Renal cortical epithelial cell (primary cell): ENCODE measurements at places on chromosomes 2 and 18.

- DNase-seq, result no peak
Measured at GRCh38 chr2:144156736-144157640, 362.9 kb downstream of the ZEB2 start.

GRCh38 chr2:227802882-227803281, 10.8 kb upstream of the CCL20 start:
- no peak for DNase-seq

- no peak for DNase-seq
Measured at GRCh38 chr2:150876251-150876950, 385.3 kb downstream of the RBM43 start.

- DNase-seq, result no peak
Measured at GRCh38 chr2:127275356-127275755, 18.6 kb downstream of the ERCC3 start.

DNA sequence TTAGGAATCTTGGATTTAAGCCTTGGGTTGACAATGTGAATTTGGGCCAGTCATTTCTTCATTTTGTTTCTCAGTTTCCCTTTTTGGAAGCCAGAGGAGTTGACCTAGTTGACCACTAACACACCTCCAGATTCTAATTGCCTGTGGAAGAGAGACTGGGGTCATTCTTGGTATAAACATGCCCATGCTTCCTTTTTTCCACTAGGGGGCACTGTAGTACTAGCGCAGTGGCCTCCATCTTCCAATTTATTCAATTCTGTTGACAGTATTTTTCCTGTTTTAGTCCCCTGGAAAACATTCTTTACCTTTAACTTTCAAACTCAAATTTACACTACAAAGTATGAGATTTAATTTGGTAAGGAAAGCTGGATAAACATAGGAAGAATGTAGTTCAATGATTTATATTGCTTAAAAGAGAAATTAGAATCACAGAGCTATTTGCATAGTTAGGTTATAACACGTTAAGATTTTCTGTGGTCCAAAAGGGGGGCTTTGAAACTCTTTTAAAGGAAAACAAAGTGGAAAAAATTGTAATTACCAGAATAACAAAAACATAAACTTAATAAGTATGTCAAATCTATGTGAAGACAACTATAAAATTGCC, 57.5 kb upstream of the AGPS start:
- peak; percentile 57 for DNase-seq

DNA sequence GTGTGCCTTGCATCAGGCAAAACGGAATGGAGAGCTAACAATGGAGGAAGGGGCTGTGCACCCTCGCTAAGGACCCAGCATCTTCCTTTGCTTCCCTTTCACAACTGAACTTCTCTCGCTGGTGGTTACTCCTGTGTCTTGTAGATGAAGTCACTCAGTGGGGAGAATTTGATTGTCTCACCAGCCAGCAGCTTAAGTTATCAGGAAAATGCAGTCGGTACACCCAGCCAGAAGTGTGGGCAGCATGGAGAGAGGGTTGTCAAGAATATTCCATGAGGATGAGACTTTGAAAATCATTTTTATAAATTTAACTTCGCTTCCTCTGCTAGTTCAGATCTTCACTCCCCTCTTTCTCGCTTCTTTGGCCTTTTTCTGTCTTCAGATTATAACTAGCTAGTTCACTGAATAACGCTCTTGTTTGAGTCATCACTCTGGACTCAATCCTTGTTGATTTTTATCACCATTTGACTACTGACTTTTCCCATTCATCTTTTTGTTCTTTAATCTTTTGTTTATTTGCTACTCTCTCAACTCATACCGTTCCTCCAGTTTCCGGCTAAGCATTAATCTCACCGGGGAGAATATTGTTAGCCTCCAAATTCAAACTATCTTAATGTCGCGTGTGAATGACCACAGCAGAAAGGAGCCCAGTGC, 221.7 kb downstream of the CD226 start:
- DNase-seq, result no peak

GRCh38 chr2:236321415-236321814, 57.2 kb upstream of the ASB18 start:
- DNase-seq, result no peak

GRCh38 chr2:5691985-5692529, at the start of gene SOX11:
SOX11 (plus strand) TSS chr2:5692384; CDS start chr2:5692722, 338 bp downstream.
- no peak for DNase-seq

GRCh38 chr2:225464346-225465025, 65.0 kb downstream of the NYAP2 start:
- DNase-seq, result no peak

GRCh38 chr2:69437751-69438154, 518 bp upstream of the NFU1 start:
- peak; percentile 62 for DNase-seq

DNA sequence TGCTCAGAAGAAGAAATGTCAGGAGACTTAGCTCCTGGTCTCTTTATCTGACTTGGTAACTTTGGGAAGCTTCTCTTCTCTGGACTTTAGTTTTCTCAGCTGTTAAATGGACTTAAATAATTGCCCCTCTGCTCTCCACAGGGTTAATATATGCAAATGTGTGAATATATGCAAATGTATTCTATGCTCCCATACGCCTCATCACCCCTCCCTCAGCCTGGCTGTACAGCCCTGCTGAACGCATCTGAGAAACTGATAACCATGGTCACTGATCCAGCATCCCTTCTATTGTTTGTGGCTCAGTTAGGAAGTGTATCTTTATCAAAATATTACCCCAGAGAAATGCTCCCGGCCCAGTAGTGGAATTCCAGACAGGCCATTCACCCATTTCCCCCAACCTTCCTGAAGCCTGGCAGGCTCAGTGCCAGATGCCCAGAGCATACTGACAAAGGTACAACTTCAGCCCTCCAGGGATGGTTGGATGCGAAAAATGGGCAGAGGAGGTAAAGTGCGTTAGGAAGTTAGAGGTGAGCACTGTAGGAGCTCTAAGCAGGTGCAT, 103.4 kb downstream of the DYSF start:
- DNase-seq, result no peak

DNA sequence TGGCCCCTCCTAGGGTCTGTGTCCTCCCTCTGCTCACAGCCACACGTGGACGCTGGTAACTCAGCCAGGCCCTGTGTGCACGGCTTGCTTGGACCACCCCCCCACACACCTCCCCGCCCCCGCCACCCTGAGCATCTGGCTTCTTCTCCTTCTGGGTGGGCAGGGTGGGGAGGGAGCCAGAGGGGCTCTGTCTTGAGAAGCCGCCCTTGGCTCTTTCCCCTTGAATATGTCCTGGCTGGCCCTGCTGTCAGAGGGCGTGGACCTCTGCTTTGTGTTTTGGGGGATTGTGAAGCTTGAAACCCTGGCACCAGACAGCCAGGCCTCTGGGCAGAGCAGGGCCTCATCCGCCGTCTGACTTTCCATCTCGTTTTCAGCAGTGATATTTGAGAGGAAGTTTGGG, 72.1 kb downstream of the GLI2 start:
- DNase-seq, result no peak

- no peak for DNase-seq
Measured at GRCh38 chr2:152337511-152337903, 2.5 kb downstream of the FMNL2 start.

DNA sequence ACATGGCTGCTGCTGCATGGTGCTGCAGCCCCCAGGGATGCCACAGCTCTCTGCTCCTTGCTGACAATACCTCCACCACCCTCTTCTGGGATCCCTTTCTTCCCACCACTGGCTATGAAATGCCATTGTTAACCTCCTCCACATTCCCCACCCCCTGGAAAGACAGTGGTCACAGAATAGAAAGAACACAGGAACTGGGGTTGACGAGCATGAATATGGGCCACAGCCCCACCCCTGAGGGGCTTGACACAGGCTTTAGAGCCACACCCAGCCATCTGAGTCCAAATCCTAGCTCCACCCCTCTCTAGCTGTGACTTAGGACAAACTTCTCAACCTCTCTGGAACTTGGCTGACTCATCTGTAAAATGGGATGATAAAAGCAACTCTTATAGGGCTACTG, 47.3 kb downstream of the TMEM163 start:
- no peak for DNase-seq

GRCh38 chr18:9791991-9792390, 83.9 kb downstream of the RAB31 start:
- DNase-seq, result no peak

DNA sequence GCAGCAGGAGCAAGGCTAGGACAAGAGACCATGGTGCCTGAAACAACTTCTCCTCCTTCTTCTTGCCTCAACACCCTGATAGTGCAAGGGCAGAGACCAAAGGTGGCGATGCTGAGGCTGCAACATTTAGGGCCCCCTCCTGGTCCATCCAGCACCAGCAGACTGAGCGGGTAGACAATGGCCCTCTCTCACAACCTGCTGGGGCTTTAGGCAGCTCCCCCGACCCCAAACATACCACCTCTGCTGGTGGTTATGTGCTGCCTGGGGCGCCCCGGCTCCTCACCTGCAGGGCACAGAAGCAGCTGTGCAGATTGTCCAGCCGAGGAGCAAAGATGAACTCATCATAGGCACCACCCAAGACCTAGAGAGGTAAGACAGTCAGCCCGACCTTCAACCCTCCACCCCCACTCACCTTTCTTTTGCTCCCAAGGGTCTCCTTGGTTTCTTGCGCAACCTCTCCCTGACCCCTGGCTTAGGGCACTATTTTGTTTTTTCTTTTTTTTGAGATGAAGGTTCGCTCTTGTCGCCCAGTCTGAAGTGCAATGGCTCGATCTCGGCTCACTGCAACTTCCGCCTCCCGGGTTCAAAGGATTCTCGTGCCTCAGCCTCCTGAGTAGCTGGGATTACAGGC, 3.5 kb downstream of the DNPEP start:
- no peak for DNase-seq

- DNase-seq, result peak; percentile 1
Measured at GRCh38 chr2:118774458-118775133, 72.9 kb downstream of the EN1 start.

DNA sequence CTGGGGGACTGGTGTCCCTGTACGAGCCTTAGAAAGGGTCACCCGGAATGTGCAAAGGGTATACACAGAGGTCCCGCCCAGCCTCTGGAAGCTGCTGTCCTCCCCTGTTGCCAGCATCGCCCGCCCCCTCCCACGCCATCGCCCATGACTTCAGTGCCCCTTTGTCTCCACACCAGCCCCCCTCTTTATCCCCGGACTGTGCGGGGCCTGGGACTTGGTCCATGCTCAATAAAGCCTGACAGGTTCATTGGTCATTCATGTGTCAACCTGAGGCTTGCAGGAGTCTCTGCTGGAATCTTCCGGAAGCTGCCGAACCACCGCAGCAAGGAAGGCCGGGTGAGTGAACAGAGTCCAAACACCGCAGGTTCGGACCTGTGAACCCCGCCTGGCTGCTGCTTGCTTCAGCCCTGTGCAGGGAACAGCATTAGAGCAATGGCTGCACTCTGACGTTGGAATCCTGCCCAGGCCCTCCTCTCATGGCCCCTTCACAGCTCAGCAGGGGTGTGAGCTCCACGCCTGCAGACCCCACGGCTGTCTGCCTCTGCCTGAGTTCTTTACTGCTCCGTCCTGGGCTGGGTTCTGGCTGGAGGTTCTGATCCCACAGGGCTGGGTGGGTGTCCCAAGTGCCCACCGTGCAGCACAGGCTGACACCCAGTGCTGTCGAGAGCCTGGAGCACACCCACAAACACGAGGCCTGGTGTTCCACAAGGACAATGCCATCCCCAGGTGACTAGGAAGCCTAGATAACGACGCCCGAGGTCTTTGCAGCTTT, 96.5 kb downstream of the SEPTIN10 start:
- peak; percentile 18 for DNase-seq

DNA sequence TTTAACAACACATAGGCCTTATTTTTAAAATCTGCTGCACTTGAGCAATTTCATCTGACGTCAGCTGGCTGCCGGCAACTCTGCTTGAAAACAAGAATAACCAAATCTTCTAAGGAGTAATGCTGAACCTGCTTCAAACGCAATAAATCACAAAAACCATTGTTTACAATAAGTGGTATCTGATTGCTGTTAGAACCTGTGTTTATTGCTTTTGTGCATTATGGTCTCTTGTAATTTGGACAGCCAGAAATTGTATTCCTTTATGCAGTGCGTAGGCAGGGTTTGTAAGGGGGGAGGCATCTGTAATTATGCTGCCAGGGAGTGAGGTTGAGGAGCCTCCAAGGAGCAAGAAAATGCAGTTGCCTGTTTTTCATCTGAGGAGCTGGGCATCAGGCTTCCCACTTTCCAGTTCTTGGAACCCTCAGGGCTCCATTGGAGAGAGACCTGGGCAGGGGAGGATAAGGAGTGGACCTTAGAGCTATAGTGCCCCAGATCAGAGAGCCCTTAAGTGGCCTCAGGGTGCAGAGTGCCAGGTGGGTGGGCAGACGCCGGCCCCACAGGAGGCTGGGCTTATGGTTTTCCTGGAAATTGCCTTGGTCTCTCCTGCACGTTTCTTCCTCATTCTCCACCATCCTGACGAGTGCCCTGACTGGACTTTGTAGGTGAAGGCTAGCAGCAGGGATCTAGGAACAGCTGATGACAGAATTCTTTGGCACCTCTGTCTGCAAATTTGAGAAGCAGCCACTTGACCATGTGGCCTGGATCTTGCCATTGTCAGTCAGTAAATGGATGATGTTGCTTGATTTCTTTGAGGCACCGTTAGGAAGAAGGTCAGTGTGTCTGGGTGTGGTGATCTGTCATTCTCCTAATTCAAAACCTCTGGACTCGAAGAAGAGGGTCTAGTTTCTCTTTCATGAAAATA, 129.2 kb downstream of the KLHL29 start:
- no peak for DNase-seq

- DNase-seq, result peak; percentile 75
Measured at GRCh38 chr2:206693399-206694137, 24.6 kb downstream of the DYTN start.

DNA sequence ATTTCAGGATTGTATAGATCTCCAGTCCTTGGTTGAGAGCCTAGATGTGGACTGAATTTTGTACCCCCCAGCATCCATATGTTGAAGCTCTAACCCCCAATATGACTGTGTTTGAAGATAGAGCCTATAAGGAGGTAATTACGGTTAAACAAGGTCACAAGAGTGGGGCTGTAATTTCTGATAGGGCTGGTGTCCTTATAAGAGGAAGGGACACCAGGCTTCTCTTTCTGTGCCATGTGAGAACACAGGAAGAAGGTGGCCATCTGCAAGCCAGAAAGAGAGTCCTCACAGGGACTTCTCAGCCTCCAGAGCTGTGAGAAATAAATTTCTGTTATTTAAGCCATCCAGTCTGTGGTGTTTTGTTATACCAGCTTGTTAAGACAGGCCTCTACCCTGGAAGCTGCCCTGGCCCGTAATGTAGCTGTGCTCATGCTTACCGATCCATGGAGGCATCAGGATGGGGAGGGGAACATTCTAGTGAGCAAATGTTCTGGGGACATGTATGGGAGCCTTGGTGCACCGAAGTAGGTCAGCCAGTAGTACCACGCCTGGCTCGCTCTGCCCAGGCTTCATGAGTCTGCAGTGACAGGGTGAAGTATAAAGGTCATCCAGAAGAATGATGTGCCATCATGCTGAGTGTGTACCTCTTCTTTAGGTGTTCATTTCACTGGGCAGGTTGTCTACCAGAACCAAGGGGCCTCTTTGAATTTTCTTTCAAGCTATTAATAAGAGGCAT, 16.1 kb downstream of the RASGRP3 start:
- no peak for DNase-seq

- peak; percentile 48 for DNase-seq
Measured at GRCh38 chr2:33673937-33674336, 74.8 kb upstream of the FAM98A start.

GRCh38 chr2:217367464-217367863, 507.6 kb upstream of the TNP1 start:
- DNase-seq, result peak; percentile 91

- no peak for DNase-seq
Measured at GRCh38 chr2:278927-279320, 9.0 kb downstream of the ALKAL2 start.
